ENCODE measurements at places on chromosomes 4 and X. TPM values are rescaled to one million over a fixed set of nuclear protein-coding genes. Genes with fewer than 3 reads are reported as not detected.

The ITIH6 gene
- total RNA-seq = not detected

GRCh38 chr4:6403400-6403685 lies 69.1 kb downstream of the PPP2R2C start:
- DNase-seq = peak; percentile 4

DNA sequence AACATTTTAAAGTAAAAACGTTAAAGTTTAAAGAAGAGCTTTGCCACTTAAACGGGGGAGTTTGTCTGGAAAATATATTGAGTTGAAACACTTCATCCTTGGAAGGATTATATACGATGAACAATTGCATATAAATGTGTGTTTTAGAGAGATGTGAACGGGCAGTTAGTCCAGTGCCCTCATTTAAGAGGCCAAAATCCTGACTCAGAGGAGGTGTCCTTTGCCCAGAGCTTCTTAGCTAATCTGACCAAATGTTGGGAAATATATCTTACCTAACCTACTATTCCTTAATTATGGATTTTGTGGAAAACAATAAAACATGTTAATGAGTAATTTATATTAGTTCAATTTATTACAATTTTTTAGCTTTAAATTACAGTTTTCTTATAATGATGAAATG lies 327.2 kb upstream of the DIPK2B start:
- DNase-seq = no peak

- DNase-seq = no peak
These were observed 49.4 kb upstream of the RELL1 start for GRCh38 chr4:37735578-37735977.

- DNase-seq = no peak
These were observed 46.9 kb downstream of the ANTXR2 start for GRCh38 chr4:80026100-80026499.
